ENCODE measurements at places on chromosomes 12 and 14.

- no peak for DNase-seq
Measured at GRCh38 chr14:76564471-76565422, 188.8 kb downstream of the ESRRB start.

DNA sequence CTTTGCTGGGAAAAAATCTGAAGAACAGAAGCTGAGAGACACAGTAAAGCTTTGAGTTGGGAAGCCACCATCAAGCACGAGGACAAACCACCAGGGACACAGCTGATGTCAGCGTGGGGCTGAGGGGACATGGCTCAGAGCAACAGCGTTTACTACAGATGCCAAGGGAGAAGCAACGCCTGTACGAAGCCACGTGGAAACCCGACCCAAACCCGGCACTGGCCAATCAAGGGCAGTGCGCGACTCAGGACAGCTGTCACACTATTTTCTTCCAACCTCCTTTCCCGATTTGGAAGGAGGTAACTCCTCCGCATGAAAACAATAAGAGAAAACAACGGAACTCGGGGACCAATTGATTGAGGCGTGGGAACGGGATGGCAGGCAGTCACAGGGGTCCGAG, 20.2 kb upstream of the CHGA start:
- no peak for DNase-seq

DNA sequence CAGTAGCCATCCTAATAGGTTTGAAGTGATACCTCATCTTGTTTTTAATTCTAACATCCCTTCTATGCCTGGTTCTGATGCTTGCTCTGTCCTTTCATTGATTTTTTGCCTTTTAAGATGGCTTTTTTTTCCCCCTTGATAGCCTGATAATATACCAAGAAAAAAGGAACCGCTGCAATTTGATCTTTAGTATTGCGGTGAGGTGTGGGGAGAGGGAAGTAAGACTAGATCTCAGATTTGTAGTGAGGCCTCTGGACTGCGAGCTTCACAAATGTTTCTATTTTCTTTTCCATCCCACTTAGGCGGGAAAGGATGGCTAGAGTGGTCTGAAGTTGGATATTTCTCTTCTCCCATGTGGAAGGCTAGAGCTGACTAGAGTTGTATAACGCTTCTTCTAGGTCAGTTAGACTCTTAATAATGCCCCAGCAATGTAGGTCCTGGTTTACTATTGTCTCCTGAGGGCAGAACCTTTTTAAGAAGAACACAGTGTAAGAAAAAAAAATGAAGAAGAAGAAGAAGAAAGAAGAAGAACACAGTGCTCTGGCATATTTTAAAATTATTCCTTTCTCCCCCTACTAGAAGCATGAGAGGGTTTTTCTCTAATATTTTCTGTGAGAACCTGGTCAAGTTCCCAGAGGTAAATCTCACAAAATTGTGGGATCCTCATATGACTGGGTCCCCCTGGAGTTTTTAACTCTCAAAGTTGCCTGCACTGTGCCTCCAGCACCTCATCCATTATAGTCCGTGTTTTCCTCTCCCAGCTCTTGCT, 11.9 kb upstream of the KLRB1 start:
- no peak for DNase-seq

- DNase-seq = peak; percentile 85
Measured at GRCh38 chr14:34081101-34081575, 130.3 kb upstream of the EGLN3 start.

DNA sequence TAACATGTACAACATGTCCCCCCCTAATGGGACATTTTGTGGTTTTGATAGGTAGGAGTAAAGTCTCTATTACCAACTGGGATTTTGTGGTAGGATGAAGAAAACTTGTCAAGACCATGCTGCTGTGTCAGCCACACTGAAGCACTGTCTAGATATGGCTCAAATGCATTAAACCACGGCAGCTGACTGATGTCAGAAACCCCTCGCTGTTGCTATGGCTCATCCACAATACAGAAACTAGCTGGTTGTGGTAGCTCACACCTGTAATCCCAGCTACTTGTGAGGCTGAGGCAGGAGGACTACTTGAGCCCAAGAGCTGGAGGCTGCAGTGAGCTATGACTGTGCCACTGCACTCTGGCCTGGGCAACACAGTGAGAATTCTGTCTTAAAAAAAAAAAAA, 40.1 kb downstream of the PAPLN start:
- no peak for DNase-seq

DNA sequence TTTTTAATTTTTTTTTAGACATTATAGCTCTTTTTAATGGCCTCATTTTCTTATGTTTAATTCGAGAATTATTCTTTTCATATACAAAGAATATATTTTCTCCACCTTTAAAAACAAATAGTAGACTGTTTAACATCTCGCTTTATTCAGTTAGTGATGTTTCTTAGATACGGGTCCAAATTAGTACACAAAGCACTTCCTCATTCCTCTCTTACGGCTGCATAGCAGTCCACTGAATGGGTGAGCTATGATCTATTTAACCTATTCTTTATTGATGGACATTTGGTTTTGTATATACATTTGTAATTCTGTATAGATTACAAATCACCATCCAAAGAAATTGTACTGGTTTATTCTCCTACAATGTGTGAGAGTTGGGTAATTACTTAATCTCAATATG, 8.3 kb upstream of the GPR162 start:
- DNase-seq = no peak

DNA sequence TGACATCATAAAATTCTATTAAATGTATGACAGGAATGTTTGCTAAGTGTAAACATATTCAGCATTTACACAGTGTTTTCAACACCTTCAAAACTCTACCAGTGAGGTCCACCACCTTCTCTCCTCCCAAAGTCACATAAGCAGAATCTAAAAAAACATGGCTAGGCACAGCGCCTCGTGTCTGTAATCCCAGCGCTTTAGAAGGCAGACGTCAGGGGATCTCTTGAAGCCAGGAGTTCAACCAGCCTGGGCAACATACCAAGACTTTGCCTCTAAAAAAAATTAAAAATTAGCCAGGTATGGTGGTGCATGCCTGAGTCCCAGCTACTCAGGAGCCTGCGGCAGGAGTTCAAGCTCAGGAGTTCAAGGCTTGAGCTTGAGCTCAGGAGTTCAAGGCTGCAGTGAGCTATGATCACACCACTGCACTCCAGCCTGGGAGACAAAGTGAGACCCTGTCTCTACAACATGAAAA, 30.0 kb downstream of the NUMB start:
- DNase-seq = no peak

GRCh38 chr14:104218361-104219180, 80.2 kb downstream of the KIF26A start:
- DNase-seq = no peak

DNA sequence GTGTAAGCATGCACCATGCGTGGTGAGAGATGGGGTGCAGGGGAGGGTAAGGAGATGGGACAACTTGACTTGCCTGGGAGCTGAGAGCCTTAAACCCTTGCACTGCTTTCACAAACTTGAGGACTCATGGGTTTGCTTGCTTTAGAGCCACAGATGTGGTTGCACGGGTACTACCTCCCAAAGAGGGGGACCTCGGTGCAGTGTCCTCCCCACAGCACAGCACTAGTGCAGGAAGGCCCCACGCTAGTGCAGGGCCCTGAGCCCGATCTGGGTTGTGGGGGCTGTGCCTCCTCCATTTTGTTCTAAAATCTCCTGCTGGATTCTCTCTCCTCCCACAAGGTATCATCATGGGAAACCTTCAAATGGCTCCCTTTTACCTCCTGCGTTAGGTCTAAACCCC, 11.2 kb downstream of the KRT72 start:
- no peak for DNase-seq

DNA sequence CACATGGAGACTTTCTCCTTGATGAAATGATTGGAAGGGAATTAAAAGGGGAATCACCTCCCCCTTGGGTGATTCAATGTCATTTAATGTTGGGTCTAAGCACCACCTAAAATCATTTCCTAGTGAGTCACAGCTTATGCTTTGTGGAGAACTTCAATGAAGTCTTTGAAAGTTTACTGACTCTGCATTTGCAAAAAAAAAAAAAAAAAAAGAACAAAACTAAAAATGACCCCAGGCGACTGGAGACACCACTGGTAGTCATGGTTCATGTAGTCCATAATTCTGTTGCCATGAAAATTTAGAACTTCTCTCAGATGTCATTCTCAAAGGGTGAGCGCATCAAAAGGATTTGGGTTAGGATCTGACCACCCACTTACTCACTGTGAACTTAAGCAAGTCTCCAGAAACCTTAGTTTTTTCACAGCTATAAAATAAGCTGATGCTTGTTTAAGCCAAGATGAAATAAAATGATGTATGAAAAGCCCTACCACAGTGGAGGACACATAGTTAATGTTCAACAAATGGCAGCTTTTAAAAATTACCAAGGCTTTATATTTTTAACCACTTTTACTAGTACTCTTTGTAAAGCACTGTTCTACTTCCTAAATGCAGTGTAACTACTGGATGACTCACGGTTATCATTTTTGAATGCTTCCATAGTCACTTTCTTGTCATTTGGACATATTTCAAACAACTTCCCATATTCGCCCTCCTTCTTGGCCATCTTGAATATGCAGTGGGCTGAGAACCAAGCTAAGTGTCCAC, 18.1 kb upstream of the KSR2 start:
- peak; percentile 81 for DNase-seq

DNA sequence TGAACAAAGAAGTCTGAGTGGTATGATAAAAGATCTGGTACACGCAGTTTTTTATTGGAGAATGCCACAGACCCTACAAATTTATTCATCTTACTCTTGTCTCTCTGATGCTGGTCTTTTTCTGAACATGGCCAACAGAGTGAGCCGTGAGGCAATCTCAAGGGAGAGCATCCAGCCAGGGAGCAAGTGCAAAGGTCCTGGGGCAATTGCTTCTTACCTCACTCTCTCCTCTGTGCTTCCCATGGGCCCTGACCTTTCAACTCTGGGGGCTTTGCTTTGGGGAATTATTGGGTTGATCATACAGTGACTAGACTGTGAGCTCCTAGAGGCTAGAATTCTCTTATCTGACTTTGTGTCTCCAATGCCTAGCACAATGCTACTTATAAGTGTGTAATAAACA, 171.7 kb downstream of the MYRFL start:
- DNase-seq = no peak

DNA sequence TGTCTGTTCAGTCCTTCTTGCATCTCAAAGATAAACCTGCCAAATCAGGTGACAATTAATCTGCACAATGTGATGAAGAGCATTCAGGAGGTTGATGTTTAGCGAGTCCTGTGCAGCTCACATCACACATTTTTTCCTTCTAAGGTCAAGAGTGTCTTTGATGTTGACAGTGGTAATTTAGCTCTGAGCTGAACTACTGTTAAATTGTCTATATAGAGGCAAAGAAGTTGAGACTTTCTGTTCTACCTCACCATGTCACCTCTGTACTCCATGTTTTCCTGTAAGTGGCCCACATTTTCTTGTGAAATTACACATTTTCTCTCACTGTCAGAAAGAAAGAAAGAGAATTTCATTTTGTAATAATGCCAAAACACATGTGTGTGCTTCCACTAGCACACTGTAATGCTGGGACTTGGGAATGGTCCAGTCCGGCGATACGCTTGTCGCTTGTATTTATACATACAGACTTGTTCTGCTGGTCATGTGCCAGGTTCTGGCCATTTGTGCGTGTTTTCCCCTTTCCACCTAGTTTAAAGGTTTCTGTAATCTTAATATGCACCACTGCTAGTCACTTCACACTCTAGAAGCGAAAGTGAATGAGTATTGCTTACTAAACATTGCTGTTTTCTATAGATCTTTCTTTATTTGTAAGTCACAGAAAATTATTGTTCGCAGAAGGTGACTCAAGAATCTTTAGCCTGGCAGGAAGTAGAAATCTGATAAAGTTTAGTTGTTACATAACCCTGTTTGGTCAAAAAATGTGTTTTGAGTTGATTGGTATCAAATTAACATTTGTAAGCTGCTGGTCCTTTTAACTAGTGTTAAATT, 328.9 kb downstream of the TMTC2 start:
- peak; percentile 29 for DNase-seq
